ENCODE measurements at places on chromosomes 1 and 21. TPM values are rescaled to one million over a fixed set of nuclear protein-coding genes. Genes with fewer than 3 reads are reported as not detected.

Gene MASP2
- 0.53 TPM for total RNA-seq

Gene RGS13
- not detected for total RNA-seq

Gene SPATA6
- 4.9 TPM for total RNA-seq

Gene CDA
- total RNA-seq: not detected

Gene RSPH1
- not detected for total RNA-seq

Gene CTSK
- total RNA-seq: 6.7 TPM

Gene CPTP
- 29.5 TPM for total RNA-seq

Gene RGS8
- total RNA-seq: not detected

Gene BMP8A
- 0.44 TPM for total RNA-seq

Gene MNDA
- not detected for total RNA-seq

Gene ARTN
- total RNA-seq: 0.18 TPM

Gene F13B
- total RNA-seq: not detected

Gene THRAP3
- 130 TPM for total RNA-seq

Gene ST6GALNAC3
- 48.3 TPM for total RNA-seq

Gene GLUL
- 187 TPM for total RNA-seq

Gene PIK3C2B
- total RNA-seq: 49.0 TPM

Gene LCE1D
- total RNA-seq: not detected

Gene ADAMTS5
- not detected for total RNA-seq

Gene UBASH3A
- total RNA-seq: not detected

Gene ZNHIT6
- 21.4 TPM for total RNA-seq

DNA sequence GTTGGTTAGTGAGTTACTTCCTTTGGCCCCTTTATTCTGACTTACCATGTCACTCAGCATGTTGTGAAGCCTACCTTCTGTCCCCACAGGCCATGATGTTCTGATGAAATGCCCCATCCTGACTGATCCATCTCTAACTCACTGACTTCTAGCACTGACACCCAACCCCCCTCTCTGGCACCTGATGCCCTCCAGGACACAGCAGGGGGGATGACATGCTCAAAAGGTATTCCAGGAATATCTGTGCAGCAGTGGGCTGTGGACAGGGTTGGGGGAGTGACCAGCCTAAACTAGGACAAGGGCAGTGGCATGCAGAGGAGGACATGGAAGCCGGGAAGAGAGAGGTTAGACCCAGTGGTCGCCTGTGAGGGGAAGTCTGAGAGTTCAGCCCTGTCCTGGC lies 25.5 kb downstream of the SYT2 start:
- H3K4me3 ChIP-seq: no peak overlapping the region
- H3K27me3 ChIP-seq: peaks cover 12% of the 10 kb centered on the region
- no peaks in the 10 kb centered on the region for H3K4me1 ChIP-seq
- no peak overlapping the region for H3K27ac ChIP-seq
- no peaks in the 10 kb centered on the region for H3K36me3 ChIP-seq
- DNase-seq: no peak

DNA sequence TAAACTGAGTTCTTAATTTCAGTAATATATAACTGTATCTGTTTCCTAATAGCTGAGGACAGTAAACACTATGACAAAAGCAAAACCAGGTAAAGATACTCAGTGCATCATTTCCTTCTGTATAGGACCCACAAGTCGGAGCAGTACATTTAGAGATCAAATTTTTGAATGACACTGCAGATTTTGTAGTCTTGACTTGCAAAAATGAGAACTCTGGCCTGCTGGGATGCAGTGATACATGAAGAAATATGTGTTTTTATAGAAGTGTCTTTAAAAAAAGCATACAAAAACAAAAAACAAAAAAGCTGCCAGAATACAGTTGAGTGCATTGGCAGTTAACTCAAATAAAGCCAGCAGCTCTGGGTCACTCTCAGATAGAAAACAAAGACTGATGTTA lies 19.0 kb downstream of the GART start:
- H3K27ac ChIP-seq: no peak overlapping the region
- no peaks in the 10 kb centered on the region for H3K27me3 ChIP-seq
- peaks cover 15% of the 10 kb centered on the region for H3K36me3 ChIP-seq
- no peak for DNase-seq

GRCh38 chr1:184315254-184315653 lies 71.6 kb upstream of the C1orf21 start:
- no peaks in the 10 kb centered on the region for H3K4me1 ChIP-seq
- no peak overlapping the region for H3K27ac ChIP-seq
- H3K4me3 ChIP-seq: no peak overlapping the region
- no peak for DNase-seq
- no peaks in the 10 kb centered on the region for H3K36me3 ChIP-seq

- H3K36me3 ChIP-seq: no peaks in the 10 kb centered on the region
- no peaks in the 10 kb centered on the region for H3K27me3 ChIP-seq
- H3K4me1 ChIP-seq: no peaks in the 10 kb centered on the region
- no peak overlapping the region for H3K4me3 ChIP-seq
- no peak for DNase-seq
These were observed 292.8 kb upstream of the B3GALT2 start for GRCh38 chr1:193479187-193479586.

GRCh38 chr1:112358061-112358770 lies 37.8 kb upstream of the CTTNBP2NL start:
- peaks cover 32% of the 10 kb centered on the region for H3K27me3 ChIP-seq
- H3K4me1 ChIP-seq: no peaks in the 10 kb centered on the region
- DNase-seq: no peak
- no peak overlapping the region for H3K27ac ChIP-seq
- no peaks in the 10 kb centered on the region for H3K36me3 ChIP-seq
- H3K4me3 ChIP-seq: no peak overlapping the region

DNA sequence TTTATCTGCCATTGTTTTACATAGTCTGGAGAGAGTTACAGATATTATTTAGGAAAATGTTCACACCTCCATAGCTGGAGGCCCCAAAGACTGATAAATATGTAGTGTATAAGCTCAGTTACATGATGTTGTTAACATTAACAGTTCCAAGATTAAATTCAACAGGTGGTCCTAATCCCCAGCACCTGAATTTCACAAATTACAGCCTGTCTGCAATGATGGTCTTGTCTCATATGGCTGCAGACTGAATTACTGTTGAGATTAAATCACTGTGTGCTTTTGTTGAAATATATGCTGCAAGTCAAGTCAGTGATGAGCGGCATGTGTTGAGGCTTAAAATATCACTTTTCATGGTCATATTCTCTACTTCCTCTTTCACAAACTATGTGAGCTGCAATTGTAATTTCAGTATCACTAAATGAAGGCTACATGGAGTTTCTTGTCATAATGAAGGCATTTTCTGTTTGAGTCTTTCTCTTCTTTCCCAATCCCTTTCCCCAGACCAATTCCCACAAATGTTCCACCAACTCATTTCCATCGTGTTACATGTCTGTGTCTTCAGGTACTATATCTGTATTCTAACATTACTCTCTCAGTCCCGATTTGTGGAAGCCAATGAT lies 4.2 kb downstream of the ST6GALNAC5 start:
- no peak overlapping the region for H3K4me3 ChIP-seq
- no peak overlapping the region for H3K27ac ChIP-seq
- DNase-seq: no peak
- H3K27me3 ChIP-seq: peaks cover 34% of the 10 kb centered on the region
- H3K4me1 ChIP-seq: peaks cover 6% of the 10 kb centered on the region

- no peak overlapping the region for H3K4me3 ChIP-seq
- H3K27me3 ChIP-seq: no peaks in the 10 kb centered on the region
- H3K36me3 ChIP-seq: no peaks in the 10 kb centered on the region
- H3K4me1 ChIP-seq: no peaks in the 10 kb centered on the region
These were observed 229.2 kb downstream of the RHOU start for GRCh38 chr1:228964178-228965089.

DNA sequence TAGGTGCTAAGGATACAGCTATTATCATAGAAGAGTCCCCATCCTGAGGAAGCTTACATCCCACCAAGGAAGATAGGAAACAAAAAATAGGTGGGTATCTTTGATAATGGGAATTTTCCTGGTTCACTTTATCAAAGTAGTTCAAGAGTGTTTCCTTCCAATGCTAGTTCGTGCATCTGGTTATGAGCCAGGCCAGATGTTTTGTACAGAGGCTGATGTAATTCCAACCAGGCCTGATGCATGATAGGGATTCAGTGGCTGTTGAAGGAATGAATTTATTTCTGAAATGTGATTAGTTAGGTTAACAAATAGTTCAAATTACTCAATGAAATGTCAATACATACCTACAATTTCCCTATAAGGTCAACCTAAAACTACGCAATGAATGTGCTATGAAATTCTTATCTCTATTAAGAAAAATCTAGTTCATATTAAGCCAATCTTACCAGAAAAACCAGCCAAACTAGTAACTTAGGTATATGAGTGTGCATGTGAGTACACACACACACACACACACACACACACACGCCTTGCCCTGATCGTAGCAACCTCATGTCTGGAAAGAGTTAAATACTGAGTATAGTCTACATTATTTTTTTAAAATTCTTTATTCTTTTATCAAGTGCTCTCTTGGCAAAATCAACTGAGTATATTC lies 9.5 kb upstream of the ZBTB18 start:
- no peak overlapping the region for H3K27ac ChIP-seq
- H3K4me3 ChIP-seq: no peak overlapping the region
- DNase-seq: no peak
- H3K27me3 ChIP-seq: no peaks in the 10 kb centered on the region

DNA sequence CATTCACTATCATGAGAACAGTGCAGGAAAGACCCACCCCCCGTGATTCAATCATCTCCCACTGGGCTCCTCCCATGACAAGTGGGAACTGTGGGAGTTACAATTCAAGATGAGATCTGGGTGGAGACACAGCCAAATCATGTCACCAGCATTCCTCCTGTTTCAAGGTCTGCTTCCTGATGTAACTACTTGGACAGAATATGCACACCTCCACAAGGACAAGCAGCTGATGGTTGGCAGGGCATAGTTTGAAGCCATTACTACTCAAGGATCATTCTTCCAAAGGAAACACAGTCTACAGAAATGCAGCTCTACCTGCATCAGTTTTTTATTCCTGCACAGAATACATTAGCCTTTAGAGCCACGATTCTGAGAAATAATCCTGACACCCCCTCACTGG lies 28.5 kb upstream of the RNF2 start:
- no peak overlapping the region for H3K27ac ChIP-seq
- no peaks in the 10 kb centered on the region for H3K36me3 ChIP-seq
- no peaks in the 10 kb centered on the region for H3K4me1 ChIP-seq
- H3K27me3 ChIP-seq: no peaks in the 10 kb centered on the region

DNA sequence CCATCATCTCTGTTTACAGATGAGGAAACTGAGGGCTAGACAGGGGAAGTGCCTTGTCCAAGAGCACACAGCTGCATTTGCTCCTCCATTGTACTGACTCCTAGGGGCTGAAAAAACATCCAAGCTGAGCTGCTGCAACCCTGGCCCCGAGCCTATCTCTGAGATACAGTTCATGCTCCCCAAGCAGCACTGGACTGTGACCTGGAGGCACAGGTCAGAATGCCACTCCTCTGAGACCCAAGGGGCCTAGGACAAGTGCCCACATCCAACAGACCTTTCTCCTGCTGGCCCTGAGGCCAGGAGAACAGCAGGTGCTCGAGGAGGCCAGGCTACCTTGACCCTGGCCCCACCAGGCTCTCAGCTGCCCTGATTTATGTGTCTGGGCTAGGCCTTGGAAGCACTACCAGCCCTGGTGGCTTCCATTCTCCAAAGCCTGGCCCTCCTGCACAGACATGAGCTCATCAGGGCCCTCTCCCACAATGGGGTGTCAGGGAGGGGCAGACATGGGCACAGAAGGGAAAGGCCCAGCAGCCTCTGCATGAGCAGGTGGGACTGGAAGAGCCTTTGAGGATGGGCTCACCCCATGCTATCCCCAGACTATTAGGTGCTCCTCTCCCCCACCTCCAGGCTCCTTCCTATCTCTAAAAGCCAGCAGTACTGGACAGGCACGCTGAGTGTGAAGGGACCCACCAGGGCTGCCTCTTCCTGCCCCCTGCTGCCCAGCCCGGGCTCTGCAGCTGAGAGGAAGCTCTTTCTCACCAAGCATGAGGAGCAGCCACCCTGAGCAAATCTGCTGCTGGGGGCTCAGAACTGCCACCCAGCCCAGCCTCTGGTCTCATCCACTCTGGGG lies 18.8 kb downstream of the ADGRB2 start:
- no peaks in the 10 kb centered on the region for H3K36me3 ChIP-seq
- no peaks in the 10 kb centered on the region for H3K4me1 ChIP-seq
- peak; percentile 55 for DNase-seq
- no peak overlapping the region for H3K27ac ChIP-seq
- no peak overlapping the region for H3K4me3 ChIP-seq

- no peaks in the 10 kb centered on the region for H3K36me3 ChIP-seq
- H3K27me3 ChIP-seq: peaks cover 60% of the 10 kb centered on the region
- peak; percentile 32 for DNase-seq
- no peak overlapping the region for H3K27ac ChIP-seq
These were observed 11.4 kb upstream of the RGS16 start for GRCh38 chr1:182615468-182616129.

- peak; percentile 85 for DNase-seq
- no peak overlapping the region for H3K4me3 ChIP-seq
These were observed 881.5 kb downstream of the LTN1 start for GRCh38 chr21:28111151-28111619.

- peak overlapping the region; percentile 81 for H3K27ac ChIP-seq
- H3K27me3 ChIP-seq: no peaks in the 10 kb centered on the region
- no peaks in the 10 kb centered on the region for H3K36me3 ChIP-seq
- peak; percentile 88 for DNase-seq
These were observed 1.0 kb downstream of the F11R start for GRCh38 chr1:161019751-161020495.

DNA sequence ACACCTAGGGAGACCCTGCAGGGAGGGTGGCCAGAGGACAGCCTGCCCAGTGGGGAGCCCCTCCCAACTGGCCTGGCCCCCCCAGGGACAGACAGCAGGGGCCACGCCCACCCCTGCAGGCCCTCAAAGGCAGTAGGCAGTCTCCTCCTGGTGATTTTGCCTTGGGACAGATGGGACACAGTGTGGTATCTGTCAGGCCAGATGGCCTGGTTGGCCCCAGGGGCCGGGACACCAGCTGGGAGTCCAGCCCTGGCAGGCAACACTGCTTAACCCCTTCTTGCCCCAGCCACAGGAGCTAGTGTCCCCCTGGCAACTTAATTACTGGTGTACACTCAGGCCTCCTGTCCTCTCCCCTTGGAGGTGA lies 17.8 kb downstream of the IFFO2 start:
- no peaks in the 10 kb centered on the region for H3K36me3 ChIP-seq
- H3K4me1 ChIP-seq: peaks cover 15% of the 10 kb centered on the region
- H3K27me3 ChIP-seq: no peaks in the 10 kb centered on the region
- no peak for DNase-seq

GRCh38 chr1:7267493-7267892 lies 482.2 kb downstream of the CAMTA1 start:
- peaks cover 2% of the 10 kb centered on the region for H3K4me1 ChIP-seq
- no peaks in the 10 kb centered on the region for H3K36me3 ChIP-seq
- no peaks in the 10 kb centered on the region for H3K27me3 ChIP-seq
- DNase-seq: no peak
- no peak overlapping the region for H3K4me3 ChIP-seq
- no peak overlapping the region for H3K27ac ChIP-seq
